ENCODE measurements at places on chromosomes 3 and 15.

- DNase-seq: peak; percentile 69
Measured at GRCh38 chr3:42831321-42831713, 22.1 kb downstream of the ACKR2 start.

DNA sequence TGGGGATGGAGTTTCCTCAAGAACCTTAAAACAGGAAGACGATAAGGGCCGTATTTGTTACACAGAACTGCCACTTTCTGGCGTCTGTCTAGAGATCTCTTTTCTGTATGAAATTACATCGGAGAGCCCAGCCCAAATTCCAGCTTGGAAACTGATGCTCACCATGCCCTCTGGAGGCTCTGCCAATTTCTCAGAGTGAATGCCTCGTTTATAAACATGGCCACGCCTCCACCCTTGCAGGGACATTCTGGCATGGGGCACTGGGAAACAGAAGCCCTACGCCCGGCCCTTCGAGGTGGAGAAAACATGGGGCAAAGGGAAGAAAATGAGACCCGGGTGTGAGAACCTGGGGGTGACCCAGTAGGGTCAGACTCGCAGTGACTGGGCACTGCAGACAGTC, 53.4 kb upstream of the SEC13 start:
- DNase-seq: no peak

DNA sequence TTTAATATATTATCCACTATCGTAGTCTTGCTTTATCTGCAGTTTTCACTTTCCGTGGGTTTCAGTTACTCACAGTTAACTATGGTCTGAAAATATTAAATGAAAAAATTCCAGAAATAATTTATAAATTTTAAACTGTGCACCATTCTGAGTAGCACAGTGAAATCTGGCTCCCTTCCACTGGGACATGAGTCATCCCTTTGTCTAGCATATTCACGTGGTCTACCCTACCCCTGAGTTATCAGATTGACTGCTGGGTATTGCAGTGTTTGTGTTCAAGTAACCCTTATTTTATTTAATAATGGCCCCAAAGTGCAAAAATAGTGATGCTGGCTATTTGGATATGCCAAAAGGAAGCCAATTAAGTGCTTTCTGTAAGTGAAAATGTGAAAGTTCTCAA, 539.5 kb upstream of the AGTR1 start:
- DNase-seq: no peak

DNA sequence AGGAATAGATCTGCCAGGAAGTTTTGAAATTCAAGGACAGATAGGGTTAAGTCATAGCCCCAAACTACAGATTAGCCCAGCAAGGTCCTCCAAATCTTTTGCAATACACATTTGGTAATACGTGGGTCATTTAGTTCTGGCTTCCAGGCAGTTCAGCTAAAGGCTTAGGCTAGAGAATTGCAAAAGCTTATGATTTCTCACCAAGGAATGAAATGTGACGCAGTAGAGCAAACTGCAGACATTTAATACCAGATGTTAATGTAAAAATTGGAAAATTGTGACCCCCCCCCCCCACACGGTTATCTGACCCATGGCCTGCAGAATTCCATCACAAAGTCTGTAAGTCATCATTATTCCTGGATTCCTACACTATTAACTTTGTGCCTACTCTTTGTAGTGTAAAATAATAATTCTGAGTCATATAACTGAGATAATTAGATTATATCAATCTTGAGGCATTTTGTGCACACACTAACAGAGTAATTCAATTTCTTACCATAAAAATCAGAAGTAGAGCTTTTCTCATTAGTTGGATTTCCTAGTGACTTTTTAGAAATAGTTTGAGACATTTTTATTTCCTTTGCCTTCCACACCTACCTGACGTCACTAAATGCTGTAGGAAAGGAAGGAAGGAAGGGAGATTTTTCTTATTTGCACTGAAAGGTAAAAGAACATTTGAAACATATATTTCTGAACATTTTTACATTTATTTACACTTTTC, 235.2 kb downstream of the DTWD1 start:
- DNase-seq: no peak

DNA sequence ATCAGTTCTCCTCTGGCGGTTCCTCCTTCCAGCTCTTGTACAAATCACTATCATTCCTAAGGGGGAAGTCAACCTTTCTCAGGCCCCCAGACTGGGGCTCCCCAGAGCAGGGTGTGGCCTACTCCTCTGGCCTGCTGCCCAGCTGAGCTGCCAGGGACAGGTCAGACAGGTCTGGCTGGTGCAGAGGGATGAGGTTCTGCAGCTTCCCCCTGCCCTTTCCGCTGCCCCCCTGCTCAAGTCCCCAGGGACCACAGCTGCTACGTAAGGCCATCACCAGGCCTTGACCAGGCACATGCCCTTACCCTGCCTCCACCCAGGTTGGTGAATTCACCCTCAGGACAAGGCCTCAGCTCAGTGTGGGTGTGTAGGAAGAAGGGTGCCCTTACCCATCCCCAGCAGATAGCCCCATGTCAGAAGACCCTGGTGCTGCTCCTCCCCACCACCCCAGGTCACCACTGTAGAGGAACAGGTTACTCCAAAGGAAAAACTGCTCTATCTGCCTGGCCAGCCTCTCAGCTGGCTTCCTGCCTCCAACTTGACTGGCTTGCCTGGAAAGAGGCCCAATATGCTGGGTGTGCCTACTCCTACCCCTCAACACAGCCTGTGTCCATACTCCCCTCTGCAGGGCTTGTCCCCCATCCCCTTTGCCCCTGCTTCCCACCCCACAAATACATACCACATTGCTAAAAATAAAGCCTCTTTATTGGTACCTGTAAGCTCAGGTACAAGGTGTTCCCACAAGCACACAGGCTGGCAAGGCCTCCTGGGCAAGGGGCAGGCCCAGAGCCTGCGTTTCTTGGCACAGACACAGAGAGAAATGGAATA, 12.0 kb downstream of the CSRNP1 start:
- peak; percentile 90 for DNase-seq

DNA sequence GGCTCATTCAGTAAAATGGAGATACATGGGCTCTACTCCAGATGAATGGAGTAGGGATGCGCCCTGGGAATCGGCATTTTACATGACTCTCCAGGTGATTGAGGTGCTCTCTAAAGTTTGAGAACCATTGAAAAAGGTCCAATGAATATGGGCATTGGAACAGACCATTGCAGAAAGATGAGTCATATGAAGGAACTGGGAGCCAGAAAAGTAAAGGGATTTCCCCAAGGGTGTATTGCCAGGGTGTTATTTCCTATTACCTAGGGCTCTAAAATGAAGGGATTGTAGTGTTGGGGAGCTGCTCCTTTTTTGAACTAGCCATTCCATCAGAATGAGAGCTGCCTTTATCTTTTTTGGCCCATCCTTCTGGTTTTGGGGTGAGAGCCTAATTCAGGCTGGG, 21.7 kb downstream of the CLDN11 start:
- no peak for DNase-seq

DNA sequence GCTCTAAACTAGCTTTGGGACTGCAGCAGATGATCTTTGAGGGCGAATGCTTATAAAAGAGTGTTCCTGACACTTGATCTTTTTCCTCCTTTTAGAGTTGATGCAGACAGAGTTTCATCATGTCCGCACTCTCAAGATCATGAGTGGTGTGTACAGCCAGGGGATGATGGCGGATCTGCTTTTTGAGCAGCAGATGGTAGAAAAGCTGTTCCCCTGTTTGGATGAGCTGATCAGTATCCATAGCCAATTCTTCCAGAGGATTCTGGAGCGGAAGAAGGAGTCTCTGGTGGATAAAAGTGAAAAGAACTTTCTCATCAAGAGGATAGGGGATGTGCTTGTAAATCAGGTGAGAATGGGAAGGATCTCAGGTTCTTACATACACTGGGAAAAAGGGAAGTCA, 75.7 kb downstream of the KLHL25 start:
- DNase-seq: no peak

DNA sequence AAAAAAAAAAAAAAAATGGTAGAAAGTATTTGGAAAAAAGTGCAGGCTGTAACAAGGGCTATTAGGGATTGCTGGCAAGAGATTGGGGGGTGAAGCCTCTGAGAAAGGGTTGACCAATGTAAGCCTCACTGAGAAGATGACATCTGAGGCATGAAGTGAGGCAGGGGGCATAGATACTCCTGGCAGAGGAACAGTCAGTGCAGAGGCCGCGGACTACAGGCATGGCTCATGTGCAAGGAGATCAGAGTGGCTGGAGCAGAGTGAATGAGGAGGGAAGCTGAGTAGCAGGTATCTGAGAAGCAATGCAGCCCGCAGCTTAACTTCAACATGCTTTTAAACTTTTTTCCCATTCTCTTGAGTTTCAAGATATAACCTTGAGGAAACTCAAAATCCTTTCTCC, 5.4 kb downstream of the FBXL22 start:
- DNase-seq: no peak

GRCh38 chr15:29747837-29748417, 74.3 kb downstream of the TJP1 start:
- DNase-seq: no peak

GRCh38 chr15:91897585-91898372, 44.3 kb downstream of the SLCO3A1 start:
- DNase-seq: no peak

DNA sequence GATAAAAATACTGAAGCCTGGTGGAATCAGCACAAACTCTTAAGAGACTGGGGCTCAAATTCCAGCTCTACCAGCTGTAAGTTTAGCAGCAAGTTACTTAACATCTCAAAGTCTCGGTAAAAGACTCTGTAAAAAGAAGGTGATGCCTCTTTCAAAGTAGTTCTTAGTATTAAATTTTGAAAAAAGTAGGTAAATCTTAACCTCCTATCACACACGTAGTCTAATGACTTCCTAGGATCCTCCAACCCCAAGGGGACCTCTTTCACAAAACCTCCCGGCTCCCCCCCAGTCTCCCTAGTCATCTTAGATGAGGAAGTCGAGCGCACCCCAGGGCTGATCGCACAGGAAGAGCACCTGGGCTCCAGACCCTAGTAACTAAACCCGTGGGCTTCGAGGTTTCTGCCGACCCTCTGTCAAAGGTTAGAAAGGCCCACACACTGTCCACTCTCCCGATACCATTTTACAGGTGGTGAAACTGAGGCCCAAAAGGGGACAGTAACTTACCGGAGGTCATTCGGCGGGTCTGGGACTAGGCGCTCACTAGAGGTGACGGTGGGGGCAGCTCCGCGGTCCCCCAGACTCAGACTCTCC, 427 bp downstream of the MBD4 start:
- DNase-seq: peak; percentile 81

- no peak for DNase-seq
Measured at GRCh38 chr3:143036557-143036956, 35.2 kb downstream of the U2SURP start.

- DNase-seq: no peak
Measured at GRCh38 chr15:40716165-40716564, 21.2 kb downstream of the RAD51 start.

DNA sequence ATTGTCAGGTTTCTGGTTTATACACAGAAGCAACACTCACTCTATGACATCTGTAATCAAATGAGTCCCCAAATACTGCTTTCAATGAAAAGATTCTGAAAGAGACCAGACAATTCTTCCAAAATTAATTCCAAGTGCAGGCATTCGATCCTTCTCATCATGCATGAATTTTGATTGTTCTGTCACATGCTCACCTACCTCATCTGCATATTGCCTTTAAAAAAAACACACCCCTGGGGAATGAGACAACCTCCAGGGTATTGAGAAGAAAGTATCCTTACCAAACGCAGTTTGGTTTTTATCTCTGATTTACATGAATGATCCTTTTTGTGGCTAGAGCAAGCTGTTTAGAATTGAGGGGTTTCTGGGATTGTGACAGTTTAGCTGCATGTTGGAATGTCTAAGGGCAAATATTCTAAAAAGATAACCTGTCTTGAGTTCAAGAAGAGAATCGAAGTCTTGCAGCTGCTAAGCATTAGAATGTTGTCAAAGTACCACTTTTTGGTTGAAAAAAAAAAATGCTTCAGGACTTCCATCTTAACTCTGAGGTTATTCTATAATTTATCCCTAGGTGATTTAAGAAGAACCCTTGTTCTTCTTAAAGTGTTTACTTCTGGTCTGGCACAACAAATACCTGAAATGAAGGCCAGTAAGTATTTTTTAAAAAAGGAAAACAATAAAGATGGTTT, 653.1 kb downstream of the RBMS3 start:
- DNase-seq: no peak

- DNase-seq: no peak
Measured at GRCh38 chr3:11769704-11770476, 76.8 kb downstream of the TAMM41 start.

DNA sequence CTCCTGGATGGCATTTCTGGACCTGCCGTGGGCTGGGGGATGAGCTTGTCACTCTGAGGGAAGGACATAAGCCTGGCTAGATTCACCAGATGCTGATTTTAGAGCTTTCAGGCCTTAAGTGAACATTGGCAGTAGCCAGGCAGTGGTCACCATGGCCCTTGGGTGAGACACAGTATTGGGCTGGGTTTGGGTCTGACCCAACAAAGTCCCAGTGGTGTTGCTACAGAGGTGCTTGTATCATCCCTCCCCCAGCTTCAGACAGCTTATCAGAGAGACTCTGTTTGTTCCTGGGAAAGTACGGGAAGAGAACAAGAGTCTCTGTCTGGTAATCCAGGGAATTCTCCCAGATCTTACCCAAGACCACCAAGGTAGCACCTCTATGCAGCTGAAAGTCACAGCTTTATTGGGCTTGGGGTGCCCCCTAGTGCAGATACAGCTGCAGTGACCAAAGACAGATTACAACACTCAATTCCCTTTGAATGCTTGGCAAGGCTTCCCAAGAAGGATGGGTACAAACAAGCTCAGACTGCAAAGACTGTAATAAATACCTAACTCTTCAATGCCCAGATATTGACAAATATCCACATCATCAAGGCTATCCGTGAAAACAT, 9.8 kb upstream of the RUVBL1 start:
- DNase-seq: no peak

- DNase-seq: no peak
Measured at GRCh38 chr3:32487781-32488473, 14.7 kb downstream of the CMTM6 start.

- no peak for DNase-seq
Measured at GRCh38 chr3:69536306-69537020, 150.6 kb upstream of the FRMD4B start.

DNA sequence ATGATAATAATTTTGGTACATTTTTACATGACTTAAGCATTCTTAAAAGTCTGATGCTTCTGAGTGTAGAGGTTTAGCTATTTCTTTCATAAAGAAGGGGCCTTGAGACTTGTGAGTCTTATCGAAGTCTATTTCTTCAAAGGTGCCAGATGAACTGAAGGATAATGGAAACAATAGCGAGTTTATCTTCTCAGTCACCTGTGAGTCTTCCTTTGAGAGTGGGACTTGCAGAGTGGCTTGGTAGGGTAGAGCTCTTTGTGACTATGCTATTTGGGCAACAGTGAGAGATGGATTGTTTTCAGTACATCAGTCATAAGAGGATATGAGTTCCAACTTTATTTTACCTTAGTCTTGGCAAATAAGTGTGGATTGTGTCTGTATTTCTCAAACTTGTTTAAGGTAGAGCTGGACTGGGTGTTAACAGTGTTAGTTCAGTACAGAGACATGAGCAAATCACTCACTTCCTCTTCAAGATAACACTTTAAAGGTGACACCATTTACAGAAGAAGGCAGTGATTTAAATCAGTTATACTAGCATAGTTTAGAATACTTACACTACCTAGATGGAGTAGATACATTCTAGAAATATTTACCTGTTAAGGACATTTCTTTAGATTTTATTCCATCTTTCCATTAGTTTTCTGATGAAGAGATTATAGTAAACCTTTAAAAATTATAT, 3.2 kb downstream of the AKAP13 start:
- DNase-seq: no peak
